Left renal cortex interstitium (tissue), 4 donors: ENCODE measurements at places on chromosomes 7 and 10. TPM values are rescaled to one million over a fixed set of nuclear protein-coding genes. Genes with fewer than 3 reads are reported as not detected.

DNA sequence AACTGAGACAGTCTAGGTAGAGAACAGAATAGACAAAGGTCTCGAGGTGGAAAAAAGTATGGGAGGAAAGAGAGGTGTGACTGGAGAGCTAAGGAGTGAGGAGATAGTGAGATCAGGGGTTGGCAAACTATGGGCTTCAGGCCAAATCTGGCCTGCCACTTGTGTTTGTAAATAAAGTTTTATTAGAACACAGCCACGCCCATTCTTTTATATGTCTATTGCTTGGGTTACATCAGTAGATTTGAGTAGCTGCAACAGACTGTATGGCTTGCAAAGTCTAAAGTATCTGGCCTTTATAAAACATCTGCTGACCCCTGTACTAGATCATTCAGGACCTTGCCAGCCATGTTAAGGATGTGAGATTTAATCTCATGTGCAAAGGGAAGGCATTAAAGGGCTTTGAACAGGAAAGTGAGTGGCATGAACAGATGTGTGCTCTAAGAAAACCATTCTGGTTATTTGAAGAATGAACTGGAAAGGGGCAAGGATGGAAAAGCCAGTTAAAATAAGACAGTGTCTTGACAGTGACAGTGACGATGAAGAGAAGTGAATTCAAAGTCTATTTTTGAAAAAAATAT, 240.3 kb downstream of the RNLS start:
- no peak for DNase-seq

DNA sequence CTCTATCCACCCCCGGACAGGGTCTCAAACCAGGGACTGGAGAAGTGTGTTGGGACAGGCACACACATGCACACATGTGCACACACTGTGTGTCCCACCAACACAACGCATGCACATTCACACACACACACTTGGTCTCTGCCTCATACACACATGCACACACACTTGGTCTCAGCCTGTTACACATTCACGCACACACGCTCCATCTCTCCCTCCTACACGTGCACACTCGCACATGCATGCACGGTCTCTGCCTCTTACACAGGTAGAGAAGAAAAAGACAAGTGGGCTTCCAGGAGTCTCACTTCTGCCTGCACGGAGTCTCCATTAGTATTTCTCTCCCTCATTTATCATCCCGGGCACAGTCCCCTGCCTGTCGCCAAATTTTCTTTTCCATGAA, 171.2 kb downstream of the EBF3 start:
- no peak for DNase-seq

The HMX2 gene
- 2.9 TPM for polyA plus RNA-seq

The DNAH11 gene
- 1.9 TPM for polyA plus RNA-seq

- no peak for DNase-seq
Measured at GRCh38 chr7:120949998-120950538, 509 bp upstream of the ING3 start.

GRCh38 chr7:18927134-18927533, 190.3 kb downstream of the TWIST1 start:
- DNase-seq = no peak

DNA sequence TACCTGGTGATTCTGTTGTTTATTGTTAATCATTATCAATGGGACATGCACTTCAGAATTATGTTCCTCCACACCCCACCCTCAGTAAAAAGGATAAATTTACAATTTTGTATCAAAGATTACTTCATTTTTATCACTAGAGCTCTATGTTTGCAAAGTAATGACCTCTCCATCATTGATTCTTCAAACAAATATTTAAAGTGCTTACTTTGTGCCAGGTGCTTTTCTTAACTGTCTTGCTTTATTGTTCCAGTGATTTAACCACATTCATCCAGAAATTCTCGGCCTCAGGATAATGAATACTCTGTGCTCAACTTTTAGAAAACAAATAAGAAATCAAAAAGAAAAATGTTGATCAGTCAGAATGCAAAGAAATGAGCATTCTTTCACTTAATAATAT, 144.9 kb upstream of the FOXP2 start:
- DNase-seq = no peak

The IFIT1B gene
- 0.09 TPM for polyA plus RNA-seq

The ENO4 gene
- polyA plus RNA-seq = 3.8 TPM

- DNase-seq = no peak
Measured at GRCh38 chr10:2839081-2839725, 228.1 kb upstream of the PFKP start.

The FEZF1 gene
- not detected for polyA plus RNA-seq

- DNase-seq = no peak
Measured at GRCh38 chr7:44618045-44618444, 11.6 kb downstream of the OGDH start.

DNA sequence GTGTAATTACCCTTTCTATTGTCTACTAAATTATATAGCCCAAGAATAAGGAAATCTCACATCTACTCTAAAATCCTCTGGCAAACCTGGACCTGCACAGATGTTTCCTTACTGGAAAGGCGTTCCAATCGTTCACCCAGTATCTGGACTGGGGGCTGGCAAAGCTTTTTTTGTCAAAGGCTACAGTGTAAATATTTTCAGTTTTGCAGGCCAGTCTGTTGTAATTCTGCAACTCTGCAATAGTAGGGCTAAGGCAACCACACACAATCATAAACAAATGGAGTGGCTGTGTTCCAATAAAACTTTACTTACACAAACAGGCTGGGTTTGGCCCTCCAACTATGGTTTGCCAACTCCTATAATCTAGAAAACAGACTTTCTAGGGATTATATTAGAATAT, 56.2 kb downstream of the GLI3 start:
- no peak for DNase-seq

The PCLO gene
- polyA plus RNA-seq = 10.5 TPM
